ENCODE measurements at places on chromosomes 1 and 21.

DNA sequence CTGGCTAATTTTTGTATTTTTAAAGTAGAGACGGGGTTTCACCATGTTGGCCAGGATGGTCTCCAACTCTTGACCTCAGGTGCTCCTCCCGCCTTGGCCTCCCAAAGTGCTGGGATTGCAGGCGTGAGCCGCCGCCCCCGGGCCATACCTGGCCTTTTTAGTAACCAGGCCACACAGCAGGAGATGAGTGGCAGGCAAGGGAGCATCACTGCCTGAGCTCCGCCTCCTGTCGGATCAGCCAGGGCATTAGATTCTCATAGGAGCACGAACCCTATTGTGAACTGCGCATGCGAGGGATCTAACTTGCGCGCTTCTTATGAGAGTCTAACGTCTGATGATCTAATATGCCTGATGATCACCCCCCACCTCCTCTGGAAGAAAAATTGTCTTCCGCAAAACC is 308.7 kb upstream of the PRMT6 start:
- DNase-seq, result no peak

DNA sequence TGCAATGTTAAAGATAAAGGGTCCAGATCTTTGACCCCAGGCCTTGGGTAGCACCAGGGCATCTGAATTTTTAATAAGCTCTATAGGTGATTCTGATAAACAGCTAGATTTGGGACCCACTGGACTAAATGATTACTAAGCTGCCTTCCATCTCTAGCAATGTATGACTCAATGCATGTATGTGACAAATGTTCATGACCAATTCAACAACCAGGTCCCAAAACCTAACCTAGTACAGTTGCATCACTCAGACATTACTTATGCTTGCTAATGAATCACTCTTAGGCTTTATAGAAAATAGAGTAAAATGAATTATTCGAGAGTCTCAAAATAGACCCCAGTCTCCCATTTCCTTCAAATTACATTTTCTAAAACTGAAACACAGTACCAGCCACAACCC is 35.5 kb downstream of the RCAN1 start:
- DNase-seq, result peak; percentile 50

DNA sequence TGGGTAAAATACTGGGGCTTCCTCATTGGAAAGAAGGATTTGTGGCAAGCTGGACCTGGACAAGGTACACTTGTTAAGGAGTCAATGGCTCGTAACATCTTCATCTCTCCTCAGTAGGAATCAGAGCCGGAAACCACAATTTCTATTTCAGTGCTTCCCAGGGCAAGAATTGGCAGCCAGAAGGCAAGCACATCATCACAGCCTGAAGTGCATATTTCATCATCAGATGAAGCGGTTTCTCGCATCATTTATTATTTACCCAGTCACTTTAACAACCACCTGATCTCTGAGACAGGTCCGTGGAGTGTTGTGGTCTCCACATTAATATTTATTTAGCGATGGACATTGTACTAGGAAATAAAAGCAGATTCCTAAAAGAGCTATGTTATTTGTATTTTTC is 55.0 kb downstream of the KCNJ15 start:
- DNase-seq, result no peak

- peak; percentile 85 for DNase-seq
Measured at GRCh38 chr21:42080788-42081083, 9.6 kb downstream of the UMODL1 start.

GRCh38 chr1:84675106-84675505 is 15.2 kb downstream of the SSX2IP start:
- no peak for DNase-seq

Data from adipocyte (in vitro differentiated cells).